Hepatocyte (in vitro differentiated cells): ENCODE measurements at places on chromosomes 7 and 10. TPM values are rescaled to one million over a fixed set of nuclear protein-coding genes. Genes with fewer than 3 reads are reported as not detected.

DNA sequence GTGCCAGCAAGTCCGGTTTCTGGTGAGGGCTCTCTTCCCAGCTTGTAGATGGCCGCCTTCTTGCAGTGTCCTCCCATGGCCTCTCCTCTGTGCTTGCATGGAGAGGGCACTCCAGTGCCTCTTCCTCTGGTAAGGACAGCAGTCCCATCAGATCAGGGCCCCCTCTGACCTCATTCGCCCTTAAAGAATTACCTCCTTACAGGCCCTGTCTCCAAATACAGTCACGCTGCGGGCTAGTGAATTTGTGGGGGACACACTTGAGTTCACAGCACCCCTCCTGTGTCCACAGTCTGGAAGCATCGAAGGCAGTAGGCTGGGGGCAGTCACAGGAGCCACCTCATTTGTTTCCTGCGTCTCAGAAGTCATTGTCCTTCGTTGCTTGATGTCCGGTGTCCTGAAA is 54.6 kb downstream of the LHPP start:
- no peak overlapping the region for H3K27ac ChIP-seq
- no peaks in the 10 kb centered on the region for H3K4me1 ChIP-seq
- no peaks in the 10 kb centered on the region for H3K36me3 ChIP-seq

DNA sequence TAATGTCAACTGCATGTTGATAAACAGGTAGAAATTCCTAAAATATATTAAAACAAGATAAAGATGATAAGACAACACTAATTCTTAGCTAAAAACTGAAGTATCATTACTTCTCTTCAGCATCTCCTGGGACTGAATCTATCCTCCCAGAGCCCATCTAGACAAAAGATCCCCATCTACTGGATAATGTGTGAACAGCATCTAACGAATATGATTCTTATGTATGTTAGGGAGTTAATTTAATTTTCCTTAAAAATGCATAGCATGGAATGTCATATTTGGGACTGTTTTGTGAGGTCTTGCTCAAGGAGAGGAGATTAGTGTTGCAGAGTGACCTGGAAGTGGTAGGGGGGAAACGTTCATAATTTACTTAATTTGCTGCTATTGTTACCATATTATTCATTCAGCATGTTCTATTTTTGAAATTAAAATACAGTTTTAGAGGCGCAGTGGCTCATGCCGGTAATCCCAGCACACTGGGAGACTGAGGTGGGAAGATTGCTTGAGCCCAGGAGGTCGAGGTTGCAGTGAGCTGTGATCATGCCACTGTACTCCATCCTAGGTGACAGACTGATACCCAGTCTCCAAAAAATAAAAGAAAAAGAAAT is 305.1 kb upstream of the CSTF2T start:
- DNase-seq = peak; percentile 66
- no peak overlapping the region for H3K27ac ChIP-seq
- no peak overlapping the region for H3K4me3 ChIP-seq
- no peaks in the 10 kb centered on the region for H3K4me1 ChIP-seq
- no peaks in the 10 kb centered on the region for H3K36me3 ChIP-seq
- no peaks in the 10 kb centered on the region for H3K27me3 ChIP-seq

DNA sequence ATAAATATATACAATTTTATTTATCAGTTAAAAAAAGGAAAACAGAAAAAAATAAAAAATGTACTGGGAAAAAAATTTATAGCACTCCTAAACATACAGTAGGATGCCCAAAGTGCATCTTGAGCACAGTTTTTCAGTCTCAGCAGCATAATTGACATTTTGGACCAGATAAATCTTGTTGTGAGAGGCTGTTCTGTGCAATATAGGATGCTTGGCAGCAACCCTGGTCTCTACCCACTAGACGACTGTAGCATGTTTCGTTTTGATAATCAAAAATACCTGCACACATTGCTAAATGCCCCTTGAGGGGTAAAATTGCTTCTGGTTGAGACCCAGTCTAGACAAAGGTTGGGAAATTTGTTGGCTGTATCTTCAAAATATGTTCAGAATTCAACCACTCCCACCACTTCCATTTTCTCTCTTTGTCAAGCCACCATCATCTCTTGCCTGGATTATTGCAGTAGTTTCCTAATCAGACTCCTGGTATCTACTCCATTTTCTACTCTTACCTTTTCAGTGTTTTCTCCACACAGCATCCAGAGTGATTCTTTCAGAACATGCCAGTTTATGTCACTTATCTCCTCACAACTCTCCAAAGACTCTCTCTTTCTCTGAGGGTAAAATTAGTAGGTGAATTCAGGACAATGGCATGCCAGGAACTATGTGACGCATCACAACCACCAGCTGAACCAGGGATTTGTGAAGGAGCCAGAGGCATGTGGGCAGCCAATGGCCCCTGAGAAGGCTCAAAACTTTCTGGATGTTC is 91.4 kb downstream of the GPR85 start:
- H3K4me3 ChIP-seq = no peak overlapping the region
- no peak for DNase-seq
- H3K27me3 ChIP-seq = no peaks in the 10 kb centered on the region
- no peaks in the 10 kb centered on the region for H3K4me1 ChIP-seq
- no peak overlapping the region for H3K27ac ChIP-seq

GRCh38 chr7:100675105-100675451 is 1.5 kb downstream of the GNB2 start:
- no peaks in the 10 kb centered on the region for H3K27me3 ChIP-seq
- peak; percentile 60 for DNase-seq
- H3K4me3 ChIP-seq = peak overlapping the region; percentile 96
- H3K4me1 ChIP-seq = peaks cover 20% of the 10 kb centered on the region
- H3K27ac ChIP-seq = peak overlapping the region; percentile 90

CUTC gene
- polyA plus RNA-seq = 26.3 and 29.4 TPM in 2 replicates

MMD2 gene
- not detected in 2 replicates for polyA plus RNA-seq

SRGN gene
- polyA plus RNA-seq = 0.36 TPM in 1 of 2 replicates, not detected in the other
